H9 (cell line): ENCODE measurements at places on chromosomes 11 and 22.

DNA sequence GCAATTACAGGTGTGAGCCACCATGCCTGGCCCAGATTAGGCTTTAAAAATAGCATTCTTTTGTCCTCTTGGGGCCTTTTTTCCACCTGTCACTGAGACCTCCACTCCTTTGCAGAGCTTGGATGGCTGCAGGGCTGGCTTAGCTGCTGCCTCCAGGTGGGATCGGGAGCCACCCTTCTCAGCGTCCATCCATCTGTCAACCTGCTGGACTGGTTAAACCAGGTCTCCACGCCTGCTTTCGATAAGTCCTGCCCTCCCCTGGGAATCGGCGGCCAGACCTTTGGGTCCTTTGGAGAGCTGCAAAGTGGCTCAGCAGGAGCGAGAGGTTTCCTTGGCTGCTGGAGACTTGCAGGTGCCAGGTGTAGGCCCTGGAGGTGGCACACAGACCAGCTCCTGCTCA lies 23.4 kb upstream of the GRAMD4 start:
- DNase-seq: peak; percentile 68

- DNase-seq: no peak
Observed at GRCh38 chr22:35769974-35770373, 52.3 kb downstream of the APOL5 start.

GRCh38 chr11:27390318-27391295 lies 27.6 kb upstream of the CCDC34 start:
- DNase-seq: no peak

DNA sequence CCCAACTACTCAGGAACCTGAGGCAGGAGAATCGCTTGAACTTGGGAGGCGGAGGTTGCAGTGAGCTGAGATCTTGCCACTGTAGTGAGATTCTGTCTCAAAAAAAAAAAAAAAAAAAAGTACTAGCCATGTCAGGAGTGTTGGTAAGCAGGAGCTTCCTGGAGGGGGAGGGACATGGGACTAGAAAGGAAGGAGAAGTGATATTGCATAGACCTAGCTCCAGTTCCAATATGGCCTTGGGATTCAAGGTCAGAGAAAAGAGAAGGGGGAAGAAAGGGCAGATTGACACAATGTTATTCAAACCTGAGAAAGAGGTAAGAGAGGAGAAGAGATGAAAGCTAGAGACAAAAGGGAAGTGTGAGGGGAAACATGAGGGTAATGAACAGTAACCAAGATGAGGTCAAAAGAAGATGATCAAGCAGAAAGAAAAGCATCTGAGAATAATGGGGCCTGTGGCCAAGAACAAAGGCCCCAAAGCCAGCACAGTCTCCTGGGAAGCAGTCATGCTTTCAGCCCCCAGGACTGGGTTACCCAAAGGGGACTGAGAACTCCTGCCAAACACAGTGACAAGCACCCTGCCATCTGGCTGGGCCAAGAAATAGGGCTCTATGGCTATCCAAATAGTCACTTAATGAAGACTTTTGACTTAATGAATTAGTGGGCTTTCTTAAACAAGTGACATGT lies 51.7 kb upstream of the FTH1 start:
- no peak for DNase-seq

GRCh38 chr22:30610299-30610698 lies 3.3 kb downstream of the TCN2 start:
- DNase-seq: no peak

DNA sequence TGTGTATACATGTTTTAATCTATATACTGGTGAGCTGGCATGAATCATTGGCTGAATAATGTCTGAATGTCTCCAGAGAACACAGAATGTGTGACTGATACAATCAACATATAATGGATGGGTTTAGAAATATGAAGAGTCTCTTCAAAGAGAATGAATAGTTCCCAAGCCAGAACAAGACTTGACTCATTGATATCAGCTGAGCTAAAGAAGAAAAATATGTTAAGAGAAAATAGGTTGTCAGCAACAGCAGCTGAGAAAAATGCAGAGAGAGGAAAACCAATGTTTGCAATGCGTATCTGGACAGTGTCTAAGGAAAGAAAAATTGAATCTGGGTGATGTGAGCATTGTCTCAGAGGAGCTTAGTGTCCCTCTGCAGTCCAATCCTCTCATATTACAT lies 1281.8 kb upstream of the TENM4 start:
- no peak for DNase-seq

GRCh38 chr11:23604966-23605365 lies 744.7 kb upstream of the CCDC179 start:
- DNase-seq: no peak

GRCh38 chr11:133715602-133716001 lies 129.7 kb downstream of the SPATA19 start:
- DNase-seq: no peak

- no peak for DNase-seq
Observed at GRCh38 chr11:123006860-123007542, 25.4 kb upstream of the BSX start.

DNA sequence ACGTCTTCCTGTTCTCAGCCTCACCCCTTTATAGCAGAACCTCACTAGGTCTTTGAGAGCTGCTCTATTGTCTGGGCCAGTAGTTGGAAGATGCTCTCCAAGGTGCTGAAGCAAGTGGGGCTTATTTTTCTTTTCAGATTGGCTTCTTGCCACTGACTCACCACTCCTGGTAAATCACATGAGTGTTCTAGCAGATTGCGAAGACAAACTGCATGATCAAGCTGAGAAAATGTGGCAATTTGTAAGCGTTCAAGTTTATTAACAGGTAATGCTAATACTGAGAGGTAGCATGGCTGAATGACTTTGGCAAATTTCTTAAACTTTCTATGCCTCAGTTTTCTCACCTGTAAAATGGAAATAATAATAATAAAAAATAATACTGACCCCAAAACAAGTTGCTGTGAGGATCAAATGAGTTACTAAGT lies 59.2 kb downstream of the CACNG2 start:
- peak; percentile 69 for DNase-seq

- DNase-seq: no peak
Observed at GRCh38 chr11:126722956-126723664, 277.5 kb downstream of the KIRREL3 start.

DNA sequence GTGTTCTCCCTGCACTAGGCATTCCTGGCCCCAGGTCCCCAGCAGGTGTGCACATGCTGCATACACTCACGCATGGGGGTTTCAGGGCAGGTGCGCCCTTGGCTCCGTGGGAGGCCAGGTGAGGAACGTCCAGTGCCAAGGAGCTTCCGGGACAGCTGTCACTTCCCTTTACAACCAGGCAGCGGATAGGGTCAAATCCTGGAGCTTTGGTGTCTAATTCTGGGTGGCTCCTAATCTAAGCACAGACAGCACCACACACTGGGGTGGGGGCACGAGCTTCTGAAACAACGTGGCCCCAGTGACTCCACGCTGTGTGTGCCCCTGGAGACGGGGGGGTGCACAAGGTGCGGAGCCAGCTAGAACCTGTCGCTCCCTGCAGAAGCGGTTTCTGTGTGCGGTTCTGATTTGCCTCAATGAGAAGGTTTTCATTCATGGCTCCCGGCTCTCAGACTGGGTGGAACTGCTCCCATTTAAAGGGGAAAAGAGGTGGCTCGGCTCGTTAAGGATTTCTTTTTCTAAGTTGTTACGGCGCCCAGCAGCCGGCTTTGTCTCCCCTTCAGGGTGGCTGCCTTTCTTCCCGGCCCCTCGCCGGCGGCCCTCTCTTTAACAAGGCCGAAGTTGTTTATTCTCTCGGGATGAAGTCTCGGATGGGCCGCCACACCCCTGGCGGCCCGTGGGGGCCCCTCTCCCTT lies 5.0 kb downstream of the CCND1 start:
- DNase-seq: peak; percentile 36

DNA sequence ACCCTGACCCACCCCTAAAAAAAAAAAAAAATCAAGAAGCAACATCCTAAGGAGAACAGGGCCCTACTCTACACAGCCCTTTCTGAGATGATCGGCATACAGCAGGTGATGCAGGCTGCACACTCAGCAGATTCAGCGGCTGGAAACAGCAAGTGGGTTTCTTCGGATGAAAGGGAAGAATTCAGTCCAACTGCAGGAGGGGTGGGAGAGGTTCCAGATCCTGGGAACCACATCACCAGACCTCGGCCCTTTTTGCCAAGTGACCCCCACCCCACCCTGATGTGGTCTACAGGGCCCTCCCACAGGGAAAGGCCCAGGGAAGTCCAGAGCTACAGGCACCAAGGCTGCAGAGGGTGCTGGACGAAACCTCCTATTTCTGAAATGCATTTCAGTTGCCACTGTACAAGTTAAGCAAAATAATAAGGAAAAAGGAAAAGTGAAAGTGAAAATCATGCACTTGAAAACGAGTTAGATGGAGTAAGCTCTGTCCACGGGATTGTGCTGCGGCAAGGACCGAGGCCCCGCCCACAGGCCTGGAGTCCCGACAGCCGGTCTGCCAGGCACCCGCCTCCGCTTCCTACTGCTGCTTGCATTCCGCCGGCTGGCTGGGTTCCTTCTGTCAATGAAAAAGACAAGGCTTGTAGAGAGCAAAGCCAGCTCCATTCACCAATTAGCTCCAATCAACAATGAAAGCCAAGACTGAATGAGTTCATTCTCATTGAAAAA lies 16.0 kb upstream of the PHLDA2 start:
- peak; percentile 88 for DNase-seq

DNA sequence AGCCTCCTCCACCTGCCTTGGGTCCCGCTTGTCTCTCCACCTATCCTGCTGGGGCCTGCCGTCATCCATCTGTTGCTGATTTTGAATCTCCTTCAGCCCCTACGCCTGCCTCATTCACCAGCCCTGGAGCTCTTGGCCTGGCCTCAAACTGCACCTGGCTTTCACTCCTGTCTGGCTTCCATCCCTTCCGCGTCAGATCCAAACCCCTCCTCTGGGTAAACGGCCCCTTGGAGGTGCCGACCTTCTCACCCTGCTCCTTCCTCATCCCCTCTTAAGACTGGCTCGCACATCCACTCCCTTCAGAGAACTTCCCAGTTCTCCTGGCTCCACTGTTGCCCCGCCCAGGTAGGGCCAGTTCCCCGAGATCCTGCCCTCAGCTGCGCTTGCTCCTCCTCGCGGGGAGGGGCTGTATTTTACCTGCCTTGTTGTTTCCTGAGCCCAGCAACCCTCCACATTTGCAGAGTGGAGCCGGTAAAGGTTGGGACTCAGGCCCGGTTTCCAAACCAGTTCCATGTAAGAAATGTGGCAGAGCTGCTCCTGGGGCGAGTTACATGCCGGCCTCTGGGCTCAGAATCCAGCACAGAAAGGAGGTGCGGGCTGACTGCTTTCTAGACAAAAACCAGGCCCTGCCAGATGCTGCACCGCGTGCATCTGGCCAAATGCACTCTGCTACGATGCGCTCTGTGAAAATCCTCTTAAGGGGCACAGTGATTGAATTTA lies 13.9 kb upstream of the SHANK2 start:
- DNase-seq: peak; percentile 89

DNA sequence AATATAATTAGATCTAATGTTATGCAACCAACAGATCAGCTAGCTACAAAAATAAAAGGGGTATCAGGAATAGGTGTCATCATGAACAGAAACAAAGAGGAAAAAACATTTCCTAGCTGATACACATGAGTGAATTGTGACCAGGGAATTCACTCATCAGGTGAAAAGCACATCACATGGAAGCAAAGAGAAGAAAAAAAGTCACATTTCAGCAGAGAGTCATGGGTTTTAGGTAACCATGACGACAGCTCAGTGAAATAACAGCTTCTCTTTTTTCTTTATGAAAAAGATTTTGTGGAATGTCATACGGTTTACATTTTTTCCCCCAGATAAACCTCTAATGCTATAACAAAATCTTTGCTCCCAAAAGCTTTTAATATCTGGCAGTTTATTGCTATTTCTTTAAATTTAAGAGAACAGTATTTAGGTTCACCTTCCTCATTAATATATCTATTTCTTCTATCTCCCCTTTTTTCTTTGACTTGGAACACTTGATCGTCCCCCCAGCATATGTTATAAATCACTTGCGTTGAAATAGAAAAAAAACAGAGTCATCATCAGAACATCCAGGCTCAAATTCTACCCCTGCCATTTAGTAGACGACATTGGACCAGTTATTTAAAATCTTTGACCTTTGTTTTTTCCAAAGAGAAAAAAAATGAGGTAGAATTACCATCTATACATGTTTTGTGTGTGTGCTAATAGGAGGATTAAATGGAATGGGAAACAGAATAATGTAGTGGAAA lies 5.3 kb downstream of the TYR start:
- DNase-seq: no peak

DNA sequence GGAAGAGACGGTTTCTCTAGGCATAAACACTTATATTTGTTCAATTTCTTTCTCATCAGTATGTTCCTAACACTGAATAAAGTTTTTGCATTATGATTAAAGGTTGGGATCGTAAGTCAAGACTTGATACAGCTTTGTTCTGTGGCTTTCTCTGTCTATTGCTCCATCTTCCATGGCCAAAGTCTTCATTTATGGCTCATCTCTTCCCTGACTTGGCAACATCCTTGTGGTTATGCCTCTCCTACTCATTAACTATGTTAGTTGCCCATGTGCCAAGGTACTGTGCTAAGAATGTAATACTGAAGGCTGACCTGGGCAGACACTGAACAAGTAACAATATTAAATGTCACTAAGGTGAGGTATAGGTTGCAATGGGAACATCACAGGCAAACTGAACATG lies 1.6 kb upstream of the ACCSL start:
- no peak for DNase-seq

GRCh38 chr22:32218470-32218869 lies 13.6 kb upstream of the RFPL2 start:
- DNase-seq: no peak

DNA sequence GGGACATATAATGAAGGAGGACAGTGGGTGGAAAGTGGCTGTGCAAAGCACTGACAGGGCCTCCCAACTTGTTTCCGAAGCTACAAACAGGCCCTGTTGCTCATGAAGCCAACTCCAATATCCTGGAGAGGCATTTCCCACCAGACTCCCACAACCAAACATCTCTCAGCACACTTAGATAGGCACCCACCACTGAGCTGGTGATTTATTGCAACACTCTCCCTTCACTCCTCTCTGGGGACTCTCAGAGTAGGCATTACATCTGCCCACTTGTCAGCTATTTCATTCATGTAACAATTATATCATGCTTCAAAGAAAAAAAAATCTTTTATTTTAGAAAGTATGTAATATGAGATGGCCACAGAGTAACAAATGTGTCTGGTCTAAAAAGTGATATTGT lies 32.1 kb upstream of the PPP2R1B start:
- DNase-seq: no peak

- no peak for DNase-seq
Observed at GRCh38 chr22:26592421-26592891, 2.5 kb upstream of the TPST2 start.

DNA sequence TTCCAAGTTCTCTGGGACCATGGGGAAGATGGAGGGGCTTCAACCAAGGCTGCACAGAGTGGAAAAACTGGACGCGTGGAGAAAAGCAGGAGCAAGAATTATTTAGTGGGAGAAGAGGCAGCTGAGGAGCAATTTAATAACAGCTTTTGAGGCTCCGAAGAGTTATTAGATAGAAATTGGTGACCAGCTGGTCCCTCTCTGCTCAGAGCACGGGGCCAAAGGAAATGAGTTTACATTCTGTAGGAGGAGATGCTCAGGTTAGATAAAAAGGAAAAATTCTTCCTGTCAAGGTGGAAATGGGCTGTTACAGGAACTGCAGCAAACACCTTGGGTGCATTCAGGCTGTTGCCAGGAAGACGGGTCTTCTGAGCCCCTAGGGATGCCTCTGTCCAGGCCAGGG lies 47.0 kb upstream of the GALNT18 start:
- no peak for DNase-seq

GRCh38 chr22:34429314-34429713 lies 509.0 kb upstream of the LARGE1 start:
- DNase-seq: no peak

- DNase-seq: no peak
Observed at GRCh38 chr11:693415-693831, 1.6 kb downstream of the DEAF1 start.

GRCh38 chr11:25163421-25163820 lies 666.6 kb downstream of the LUZP2 start:
- no peak for DNase-seq
